NCI-H187 treated with DMSO at 0.1 percent for 48 hours (cell line): ENCODE measurements at places on chromosomes 13 and 19.

- no peak for DNase-seq
Measured at GRCh38 chr13:111532111-111532510, 211.7 kb downstream of the TEX29 start.

GRCh38 chr19:17680230-17680722 is 7.9 kb downstream of the UNC13A start:
- no peak for DNase-seq

DNA sequence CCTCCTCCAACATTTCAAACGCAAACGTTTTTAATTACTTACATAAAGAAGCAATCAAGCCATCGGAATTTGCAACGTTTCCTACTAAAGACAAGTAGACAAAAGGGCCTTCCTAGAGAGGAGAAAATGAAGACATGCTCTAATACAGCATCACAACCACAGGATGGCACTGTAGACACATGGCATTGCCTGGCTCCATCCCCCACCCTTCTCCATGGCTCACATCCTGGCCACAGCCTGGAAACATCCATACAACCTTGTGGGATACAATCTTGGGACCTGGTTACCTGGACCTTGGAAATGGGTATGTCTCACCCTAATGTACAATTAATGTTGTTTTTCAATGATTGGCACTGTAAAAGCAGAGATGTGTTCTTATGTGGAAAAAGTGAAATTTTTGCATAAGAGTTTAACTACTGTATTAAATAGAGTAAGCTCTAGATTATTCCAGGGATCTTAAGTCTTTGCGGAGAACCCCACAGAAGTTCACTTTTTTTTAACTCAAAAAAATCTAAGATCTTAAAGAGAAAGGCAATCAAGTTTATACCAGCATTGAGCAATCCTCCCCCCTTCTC is 21.5 kb downstream of the EBPL start:
- DNase-seq: peak; percentile 15

DNA sequence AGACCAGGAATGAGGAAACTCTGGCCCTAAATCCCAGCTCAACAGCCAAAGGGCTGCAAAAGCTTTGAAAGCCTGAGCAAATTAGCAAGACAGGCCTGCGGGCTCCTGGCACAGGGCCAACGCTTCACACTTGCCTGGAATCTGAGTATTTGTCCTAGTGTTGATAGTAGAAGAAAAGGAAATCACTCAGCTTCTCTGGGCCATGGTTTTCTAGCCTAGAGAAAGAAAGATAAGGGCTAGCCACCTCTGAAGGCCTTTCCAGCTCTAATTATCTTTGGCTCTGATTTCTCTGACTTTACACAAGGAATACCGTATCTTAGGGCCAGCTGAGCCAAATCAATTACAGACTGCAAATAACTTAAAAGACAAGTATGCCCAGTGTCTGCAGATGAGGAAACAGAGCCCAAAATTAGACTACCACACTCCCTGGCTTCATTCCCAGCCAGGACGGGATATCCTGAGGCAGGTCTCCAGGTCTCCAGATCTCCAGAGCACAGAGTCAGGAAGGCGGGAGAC is 69.6 kb downstream of the STK24 start:
- DNase-seq: peak; percentile 79

- no peak for DNase-seq
Measured at GRCh38 chr13:32254416-32254815, 60.7 kb downstream of the ZAR1L start.

DNA sequence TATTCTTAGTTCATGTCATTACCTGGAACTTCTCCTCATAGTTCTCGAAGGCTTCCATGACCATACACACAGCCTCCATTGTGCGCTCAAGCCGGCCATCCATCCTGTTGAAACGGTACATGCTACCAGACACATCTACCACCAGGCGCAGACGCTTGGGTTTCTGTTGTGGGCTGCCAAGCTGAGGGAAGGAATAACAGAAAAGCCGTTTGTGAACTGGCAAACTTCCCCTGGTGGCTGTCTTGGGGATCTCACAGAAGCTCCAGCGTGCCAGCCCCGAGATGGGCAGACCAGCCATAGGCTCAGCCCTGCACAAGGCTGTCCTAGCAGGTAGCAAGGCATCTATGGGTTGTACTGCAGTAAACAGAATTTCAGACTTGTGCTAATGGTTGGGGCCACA is 130.1 kb downstream of the RGCC start:
- no peak for DNase-seq

DNA sequence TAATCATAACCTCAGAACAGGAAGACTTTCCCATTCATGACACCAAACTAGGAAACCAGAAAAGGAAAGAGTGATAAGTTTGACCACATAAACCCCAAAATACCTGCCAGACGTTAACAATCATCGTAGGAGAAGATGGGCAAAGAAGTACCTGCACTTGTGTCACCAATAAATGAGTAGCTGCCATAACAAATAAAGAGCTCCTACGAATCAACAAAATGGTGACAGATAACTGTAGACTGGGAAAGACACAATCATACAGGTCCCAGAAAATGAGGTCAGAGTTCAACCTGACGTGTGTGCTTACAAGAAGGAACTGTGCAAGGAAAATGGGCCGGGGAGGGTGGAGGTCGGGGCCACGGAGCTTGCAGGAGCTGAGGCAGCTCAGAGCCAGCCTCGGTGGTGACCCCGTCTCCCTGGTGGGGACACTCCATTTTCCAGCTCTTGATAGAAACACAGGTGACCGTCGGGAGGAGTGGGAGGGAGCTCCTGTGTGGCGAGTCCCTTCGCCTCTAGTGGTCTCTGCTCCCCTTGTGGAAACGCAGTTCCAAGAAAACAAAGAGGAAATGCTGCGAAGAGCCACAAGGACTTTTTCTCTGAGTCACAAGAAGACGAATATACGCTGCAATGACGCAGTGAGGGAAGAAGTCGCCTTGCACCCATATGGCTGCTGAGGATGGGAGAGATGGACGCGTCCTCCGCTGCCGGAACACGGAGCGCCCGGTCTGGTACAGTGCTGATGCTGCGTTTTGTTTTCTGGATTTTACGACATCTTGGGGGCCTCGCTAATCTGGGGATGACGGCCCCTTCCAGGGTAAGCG is 9.5 kb downstream of the PIP5K1C start:
- DNase-seq: no peak

DNA sequence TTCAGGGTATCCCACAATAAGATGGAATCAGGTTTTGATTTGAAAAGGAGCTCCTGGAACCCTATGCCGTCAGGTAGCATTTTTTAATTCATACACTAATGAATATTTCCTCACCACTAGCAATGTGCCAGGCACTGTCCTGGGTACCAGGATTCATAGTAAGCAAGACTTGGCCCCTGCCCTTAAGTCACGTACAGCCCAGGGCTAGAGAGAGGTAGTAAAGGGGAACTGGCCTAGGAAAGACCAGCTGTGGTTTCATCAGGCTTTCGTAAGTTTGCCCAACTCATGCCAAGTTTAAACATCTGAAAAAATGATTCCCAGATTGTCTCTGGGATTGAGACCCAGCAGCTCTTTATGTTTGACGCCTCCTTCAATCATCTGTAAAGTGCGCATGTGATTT is 45.9 kb upstream of the AMER2 start:
- DNase-seq: no peak

DNA sequence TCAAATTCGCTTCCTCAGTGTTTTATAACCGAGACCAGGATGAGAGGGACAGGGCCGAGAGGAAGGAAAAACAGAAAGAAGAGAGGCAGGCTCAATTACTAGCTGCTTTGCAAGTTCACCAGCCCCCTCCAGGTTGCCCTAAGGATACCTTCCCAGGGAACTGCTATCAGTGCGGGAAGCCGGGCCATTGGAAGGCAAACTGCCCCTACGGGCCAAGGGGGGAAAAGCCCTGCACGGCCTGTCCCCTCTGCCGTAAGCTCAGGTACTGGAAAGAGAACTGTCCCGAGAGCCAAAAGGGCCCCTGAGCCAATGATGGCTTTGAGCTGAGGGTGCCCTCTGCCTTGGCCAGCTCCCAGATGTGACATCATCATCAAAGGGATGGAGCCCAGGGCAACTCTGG is 3.2 kb upstream of the ERVV-1 start:
- no peak for DNase-seq

- DNase-seq: no peak
Measured at GRCh38 chr13:44974056-44974793, 15.0 kb downstream of the NUFIP1 start.

- no peak for DNase-seq
Measured at GRCh38 chr19:47111006-47111621, 2.5 kb downstream of the ZC3H4 start.

DNA sequence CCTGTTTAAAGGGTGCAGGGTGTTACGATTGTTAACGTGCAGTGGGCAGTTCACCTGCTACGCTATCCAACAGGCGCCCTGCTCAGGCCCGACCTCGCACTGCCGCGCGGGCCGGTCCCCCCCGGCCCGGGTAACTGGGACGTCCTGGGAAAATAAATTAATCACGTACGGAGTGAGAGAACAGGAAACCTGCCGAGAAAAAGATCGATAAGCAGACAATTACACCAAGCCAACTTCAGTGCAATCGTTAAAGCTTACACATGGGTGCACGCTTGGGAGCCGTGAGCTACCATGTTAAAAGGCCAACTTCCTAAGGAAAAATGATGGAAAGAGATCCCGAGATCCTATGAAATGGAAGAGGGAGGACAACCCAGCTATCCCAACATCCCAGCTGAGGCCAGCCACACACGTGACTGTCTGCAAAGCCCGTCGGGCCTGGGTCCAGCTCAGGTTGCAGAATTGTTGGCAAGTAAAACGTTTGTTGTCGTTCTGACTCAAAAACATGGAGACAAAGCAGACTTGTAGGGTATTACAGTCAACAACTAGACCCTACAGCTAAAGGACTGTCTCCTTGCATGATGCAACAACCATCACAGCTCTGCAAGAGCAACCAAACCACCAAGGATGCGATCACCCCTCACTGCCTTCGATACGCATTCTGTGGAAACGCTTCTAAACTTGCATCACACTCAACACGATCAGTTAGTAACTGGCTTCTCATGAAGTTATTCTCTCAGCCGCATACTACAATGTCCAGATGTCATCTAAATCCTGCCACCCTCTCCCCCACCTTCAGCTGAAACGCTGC is 741 bp upstream of the TUBGCP3 start:
- DNase-seq: no peak

DNA sequence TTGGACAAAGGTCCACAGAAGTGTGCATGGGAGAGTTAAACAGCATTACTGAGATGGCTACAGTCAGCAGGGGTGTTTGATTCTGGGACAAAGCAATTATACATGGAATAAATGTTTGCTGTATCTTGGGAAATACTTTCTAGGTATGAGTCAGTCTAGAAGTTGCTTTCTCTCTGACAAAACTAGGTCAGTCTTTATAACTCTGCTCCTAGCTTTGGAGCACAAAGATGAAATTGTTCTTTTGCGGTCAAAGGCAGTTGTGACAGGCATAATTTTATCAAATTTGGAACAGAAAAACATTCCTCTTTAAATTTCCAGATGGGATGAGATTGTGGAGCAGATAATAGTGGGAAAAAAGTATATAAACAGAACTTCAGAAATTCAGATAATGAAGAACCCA is 1045.4 kb upstream of the MIR17HG start:
- no peak for DNase-seq

- DNase-seq: no peak
Measured at GRCh38 chr19:49691243-49692146, 579 bp downstream of the CPT1C start.

GRCh38 chr13:52127378-52127777 is 1.5 kb downstream of the NEK5 start:
- DNase-seq: no peak

DNA sequence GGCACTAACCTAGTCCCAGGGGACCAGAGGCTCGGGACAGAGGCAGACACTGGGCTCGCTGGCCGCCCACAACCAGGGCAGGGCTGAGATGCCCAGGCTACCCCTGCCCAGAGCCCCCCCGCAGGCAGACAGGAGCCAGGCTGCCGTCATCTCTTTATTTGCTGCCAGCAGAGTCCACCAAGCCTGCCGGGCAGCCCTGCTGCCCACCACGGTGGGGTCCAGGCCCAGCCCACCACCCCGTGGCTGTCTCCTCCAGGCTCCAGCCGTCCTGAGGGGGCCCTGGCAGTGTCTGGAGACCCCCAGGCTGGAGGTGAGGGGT is 5.0 kb downstream of the TEKTIP1 start:
- no peak for DNase-seq

- no peak for DNase-seq
Measured at GRCh38 chr19:3142781-3143337, 7.0 kb downstream of the GNA15 start.

GRCh38 chr13:34161931-34162543 is 344.1 kb downstream of the RFC3 start:
- peak; percentile 13 for DNase-seq

DNA sequence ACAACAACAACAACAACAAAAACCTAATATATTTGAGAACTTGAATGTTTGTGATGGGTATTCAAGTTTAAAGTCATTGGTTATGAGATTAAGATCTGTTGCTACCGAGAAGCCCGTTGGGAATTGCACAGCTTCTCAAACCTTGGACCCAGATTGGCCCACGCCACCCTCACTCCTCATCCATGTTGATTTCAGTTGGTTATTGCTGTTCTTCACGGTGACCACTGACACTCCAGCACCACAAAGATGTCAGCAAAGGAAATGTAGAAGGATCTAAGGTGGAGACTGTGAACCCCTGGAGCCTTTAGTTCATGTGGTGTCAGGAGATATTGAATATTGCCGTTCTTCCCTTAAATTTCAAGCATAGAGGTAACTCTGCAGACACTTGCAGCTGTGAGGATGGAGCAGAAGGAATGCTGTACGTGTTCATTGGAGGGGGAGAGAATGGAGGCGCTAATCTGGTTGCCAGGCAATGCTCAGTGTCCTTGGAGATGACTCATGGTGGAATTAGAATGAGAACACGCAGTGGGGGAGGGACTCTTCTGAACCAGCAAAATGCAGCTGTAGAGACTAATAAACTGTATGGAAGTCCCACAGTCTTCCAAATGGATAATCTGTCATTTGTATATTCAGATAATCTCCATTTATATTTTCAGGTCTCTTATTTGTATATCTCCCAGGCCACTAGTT is 20.8 kb upstream of the ZNF835 start:
- no peak for DNase-seq
